ENCODE measurements at places on chromosomes 4 and X.

- DNase-seq = no peak
Observed at GRCh38 chr4:15682242-15683142, 865 bp downstream of the FAM200B start.

DNA sequence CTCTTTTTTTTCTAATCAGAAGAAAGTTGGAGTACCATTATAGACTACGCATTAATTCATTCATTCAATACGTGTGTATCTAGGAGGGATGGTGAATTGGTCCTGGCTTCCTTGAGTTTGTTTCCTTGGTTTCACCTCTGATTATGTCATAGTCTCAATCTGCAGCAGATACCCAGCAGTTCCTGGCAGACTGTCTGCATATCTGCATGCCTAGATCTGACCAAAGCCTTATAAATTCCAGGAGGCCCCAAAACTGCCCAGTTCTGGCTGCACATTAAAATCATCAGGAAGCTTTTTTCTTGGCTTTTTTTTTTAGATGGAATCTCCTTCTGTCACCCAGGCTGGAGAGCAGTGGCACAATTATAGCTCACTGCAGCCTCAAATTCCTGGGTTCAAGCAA is 27.2 kb upstream of the SLC34A2 start:
- no peak for DNase-seq

DNA sequence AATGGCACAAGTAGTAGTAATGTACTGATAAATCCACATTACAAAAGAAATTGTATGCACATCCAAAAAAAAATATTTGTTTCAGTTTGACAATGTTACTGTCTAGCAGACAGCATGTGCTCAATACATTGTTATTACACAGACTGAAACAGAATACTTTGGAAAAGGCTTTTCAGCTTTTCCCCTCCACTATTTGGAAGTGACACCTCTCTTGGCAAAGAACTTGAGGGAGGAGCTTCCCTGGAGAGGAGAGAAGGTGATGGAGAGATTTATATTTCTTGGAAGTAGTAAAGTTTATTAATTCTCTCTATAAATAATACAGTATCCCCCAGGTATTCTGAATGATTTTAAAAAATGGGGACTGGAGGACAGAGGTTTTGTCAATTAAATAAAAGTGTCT is 131.8 kb downstream of the SCFD2 start:
- no peak for DNase-seq

GRCh38 chr4:152310257-152310656 is 225.6 kb downstream of the FBXW7 start:
- DNase-seq = no peak

- no peak for DNase-seq
Observed at GRCh38 chr4:153089742-153090141, 114.5 kb upstream of the TRIM2 start.

- DNase-seq = no peak
Observed at GRCh38 chrX:70132224-70132623, 1.0 kb upstream of the IGBP1 start.

GRCh38 chr4:15270201-15270600 is 157.6 kb upstream of the C1QTNF7 start:
- DNase-seq = no peak

- DNase-seq = no peak
Observed at GRCh38 chr4:33054161-33054560, 2334.0 kb downstream of the PCDH7 start.

DNA sequence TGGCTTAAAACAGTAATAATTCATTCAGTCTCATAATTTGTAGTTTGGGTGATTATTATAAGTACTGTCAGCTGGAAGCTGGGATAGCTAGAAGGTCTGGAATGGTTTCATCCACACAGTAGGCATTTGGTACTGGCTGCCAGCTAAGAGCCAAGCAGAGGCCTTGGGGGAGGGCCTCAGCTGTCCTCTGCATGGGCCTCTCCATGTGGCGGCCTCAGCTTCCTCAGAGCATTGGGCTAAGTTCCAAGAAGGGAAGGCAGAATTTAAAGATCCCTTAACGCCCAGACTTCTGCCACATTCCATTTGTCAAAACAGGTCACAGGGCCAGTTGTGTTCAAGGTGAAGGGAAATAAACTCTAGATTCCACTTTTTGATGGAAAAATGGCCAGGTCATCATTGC is 93.3 kb downstream of the NEUROG2 start:
- no peak for DNase-seq

DNA sequence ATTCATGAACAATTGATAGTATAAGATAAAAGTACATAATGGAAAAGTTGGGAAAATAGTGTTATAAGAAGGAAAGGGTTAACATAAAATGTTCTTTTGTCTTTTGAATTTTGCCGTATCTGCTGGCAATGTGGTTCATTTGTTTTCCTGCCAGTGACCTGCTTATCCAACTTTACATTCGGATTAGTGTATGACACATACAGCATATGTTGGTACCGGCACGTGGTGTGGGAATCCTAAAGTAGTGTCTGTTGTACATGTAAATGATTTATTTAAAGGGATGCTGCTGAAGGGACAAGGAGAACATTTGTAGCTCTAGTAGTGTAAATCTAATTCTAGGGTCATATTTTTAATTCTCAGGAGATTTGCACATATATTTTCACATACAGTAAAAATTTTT is 11.5 kb downstream of the RAB9A start:
- DNase-seq = no peak

- DNase-seq = no peak
Observed at GRCh38 chr4:96677499-96677898, 837.6 kb downstream of the PDHA2 start.

DNA sequence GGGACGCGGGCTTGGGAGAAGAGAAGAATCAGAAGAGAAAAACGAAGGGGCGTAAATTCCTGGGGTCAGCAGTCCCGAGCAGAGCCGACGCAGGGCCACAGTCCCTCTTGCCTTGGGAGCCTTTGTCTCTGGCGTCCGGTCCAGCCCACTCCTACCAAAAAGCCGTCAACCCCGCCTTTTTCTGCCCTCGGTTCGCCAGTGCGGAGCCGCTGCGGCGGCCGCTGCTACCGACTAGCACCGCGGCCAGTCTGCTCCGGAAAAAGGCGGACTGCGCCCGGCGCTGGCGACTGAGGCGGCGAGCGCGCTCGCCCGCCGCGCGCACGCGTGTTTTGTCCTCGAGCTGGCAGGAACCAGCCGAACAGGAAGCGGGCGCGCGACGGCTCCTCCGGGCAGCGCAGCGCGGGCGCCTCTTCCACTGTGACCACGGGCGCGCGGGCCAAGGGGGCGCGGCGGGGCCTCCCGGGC is 502 bp downstream of the HNRNPDL start:
- no peak for DNase-seq

- DNase-seq = no peak
Observed at GRCh38 chr4:925771-926500, 6.2 kb downstream of the GAK start.

GRCh38 chrX:135977611-135978010 is 3.8 kb upstream of the MMGT1 start:
- no peak for DNase-seq

DNA sequence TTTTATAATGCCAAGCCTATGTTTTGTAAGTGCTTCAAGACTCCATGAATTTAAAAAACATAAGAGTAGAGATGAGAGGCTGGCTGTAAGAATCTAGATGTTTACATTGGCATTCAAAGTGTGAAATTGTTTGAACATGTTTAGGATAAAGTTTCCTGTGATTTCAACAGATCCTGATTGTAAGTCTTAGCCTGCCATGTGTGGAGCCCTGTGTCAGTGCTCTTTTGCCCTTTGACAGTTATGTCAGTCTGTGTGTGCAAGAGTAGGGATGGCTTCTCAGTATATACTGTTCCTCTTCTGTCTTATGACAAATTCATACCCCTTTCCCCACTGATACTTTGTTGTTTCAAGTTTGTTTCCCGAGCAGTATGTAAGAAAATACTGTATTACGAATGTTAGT is 68.2 kb downstream of the USP9X start:
- DNase-seq = no peak

GRCh38 chr4:113659127-113659526 is 102.4 kb downstream of the CAMK2D start:
- DNase-seq = no peak

DNA sequence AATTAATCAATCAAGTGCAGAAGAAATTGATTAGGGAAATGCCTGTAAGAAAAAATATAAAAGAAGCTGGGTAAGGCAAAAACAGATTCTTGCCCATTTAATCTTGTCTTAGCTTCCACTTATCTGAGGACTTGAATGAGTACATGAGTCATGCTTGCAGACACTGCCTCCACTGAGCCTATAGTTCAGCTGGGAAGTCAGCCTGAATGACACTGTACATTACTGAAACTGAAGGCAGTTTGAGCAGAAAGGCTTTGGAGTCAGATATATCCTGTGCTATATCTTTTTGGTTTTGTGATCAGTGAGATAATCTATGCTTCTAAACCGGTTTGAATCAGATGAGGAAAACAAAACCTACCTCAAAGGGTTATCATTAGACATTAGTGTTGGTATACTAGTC is 61.3 kb downstream of the NUDT11 start:
- DNase-seq = no peak

DNA sequence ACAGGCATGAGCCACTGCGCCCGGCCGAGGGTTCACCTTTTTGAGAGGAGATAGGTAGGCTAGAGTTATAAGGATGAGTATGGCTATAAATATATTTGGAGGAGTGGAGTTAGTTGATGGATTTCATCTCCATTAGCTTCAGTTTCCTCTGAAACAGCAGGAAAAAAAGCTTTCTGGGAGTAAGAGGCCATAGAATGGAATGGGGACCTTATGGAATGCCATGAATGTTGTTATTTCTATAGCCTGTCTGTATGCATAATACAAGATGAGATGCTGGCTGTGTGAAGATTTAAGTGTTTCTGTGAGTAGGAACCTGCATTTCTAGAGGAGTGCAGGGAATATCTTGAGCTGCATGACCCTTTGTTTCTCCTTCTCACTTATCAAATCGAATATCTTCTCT is 114.9 kb upstream of the ARX start:
- no peak for DNase-seq

DNA sequence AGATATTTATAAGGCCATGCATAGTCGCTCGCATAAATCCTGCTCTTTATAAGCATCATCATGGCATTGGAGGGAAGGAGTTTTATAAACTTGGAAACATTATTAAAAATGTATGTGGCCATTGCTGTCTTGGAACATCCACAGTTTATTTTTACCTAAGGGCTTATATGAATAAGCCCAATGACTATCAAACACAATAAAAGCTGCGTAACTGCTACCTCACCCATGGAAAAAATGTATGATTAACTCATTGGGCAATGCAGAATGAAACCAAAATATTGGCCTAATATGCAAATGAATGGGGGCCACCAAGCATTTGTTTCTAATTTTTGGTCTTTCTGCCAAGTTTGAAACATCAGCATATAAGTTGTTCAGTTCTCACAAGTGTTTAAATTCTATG is 19.1 kb downstream of the GEMIN8 start:
- DNase-seq = no peak

DNA sequence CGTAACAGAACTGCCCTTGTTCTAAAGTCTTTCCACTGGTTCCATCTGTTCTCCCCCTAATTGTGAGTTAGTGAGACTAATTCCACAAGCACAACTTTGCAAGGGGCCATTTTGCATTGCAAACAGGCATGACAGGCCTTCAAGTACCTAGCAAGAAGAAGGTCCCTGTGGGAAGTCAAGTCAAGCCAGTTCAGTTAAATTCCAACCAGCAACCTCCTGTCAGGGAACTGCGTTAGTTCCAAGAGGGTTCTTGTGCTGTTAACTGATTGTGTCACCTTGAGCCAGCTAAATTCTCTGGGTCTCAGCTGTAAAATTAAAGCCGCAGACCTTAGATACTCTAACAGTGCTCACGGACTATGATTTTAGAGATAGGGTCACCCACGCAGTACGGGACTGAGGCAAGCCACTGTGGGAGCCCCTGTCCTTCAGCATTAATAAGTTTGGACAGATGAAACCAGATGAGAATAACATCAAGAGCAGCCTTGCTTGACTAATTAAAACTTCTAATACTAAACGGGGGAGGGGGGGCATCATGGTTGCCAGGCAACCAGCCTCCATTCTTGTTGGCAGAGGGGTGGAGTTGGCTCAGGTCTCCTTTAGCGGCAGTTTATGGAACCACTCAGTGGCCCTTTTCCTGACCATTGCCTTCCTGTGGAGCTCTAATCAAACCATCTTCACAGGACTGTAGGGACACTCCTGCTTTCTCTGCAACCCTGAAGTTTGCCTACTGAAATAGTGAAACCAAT is 24.1 kb upstream of the TMEM150C start:
- no peak for DNase-seq

- DNase-seq = no peak
Observed at GRCh38 chrX:34839451-34839850, 103.1 kb upstream of the FAM47B start.

DNA sequence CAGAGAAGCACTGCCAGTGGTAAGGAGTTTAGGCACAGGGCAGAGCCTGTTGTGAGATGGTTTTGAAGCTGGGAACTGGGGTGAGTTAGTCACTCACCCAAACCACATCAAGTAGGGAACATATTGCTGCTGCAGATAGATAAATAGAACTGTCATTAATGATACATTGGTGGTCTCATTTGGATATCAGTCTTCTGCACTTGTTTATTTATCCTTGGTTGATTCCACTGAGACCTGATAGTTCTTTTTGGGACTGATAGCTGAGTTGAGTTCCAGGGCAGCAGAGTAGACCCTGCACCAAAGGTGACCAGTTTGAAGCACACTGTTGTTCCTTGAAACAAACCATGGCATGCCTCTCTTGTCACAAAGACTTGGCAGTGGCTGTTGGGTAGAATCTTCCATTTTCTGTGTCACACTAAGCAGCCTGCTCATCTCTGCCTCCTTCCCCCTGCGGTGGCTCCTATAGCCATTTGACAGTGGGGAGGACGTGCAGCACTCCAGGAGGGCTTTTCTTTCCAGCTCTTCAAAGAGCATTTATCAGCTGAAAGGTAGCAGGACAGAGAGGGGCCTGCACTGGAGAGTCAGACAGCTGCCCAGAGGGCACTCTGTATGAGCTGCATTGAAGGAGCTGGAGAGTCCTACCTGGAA is 59.7 kb upstream of the TMEM164 start:
- no peak for DNase-seq

DNA sequence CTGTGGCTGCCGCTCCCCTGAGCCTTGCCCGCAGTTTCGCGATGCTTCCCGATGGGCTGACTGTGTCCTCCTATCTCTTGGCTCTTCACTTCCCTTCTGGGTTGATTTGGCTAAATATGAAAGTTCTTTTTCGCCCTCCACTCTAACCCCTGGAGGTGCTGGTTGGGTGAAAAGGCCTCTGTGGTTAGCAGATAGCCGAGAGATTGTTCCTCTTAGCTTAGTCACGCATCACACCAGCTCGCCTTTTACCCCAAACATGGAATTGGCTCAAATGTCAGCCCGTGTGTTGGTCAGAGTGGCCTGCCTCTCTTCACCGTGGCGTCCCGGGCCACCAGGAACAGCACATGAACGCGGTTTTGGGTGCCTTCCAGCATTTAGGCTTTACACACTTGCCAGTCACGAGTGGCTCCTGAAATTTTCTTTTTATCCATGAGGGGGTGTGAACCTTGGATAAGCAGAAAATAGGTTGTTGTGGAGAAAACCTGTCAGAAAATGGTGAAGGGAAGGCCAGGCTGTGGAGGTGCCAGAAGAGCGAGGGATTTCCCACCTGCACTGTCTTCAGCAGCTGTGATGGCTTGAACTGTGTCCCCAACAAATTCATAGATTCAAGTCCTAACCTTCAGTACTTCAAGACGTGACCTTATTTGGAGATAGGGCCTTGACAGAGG is 8.9 kb downstream of the CLCN4 start:
- no peak for DNase-seq

All from SHP77 (cell line).